G401 (cell line): ENCODE measurements at places on chromosomes 11 and 22.

GRCh38 chr11:15175831-15176230, 61.1 kb downstream of the INSC start:
- DNase-seq: no peak

DNA sequence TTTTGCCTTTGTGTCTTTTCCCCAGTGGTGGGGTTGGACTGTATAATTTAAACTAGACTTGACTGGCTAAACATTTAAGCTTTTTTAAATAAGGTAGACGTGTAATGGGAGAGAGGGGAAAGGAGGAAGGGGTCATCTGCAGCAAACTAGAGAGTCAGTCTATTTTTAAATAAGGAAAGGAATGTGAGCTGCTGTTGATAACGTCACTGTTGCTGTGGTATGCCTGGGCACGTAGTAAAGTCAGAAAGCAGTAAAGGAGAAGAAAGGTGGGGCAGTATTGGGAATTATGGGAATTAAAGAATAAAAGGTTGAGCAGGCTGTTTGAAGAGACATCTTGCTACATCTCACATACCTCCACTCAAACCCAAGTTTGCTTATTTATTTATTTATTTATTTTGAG, 80.4 kb upstream of the FSHB start:
- no peak for DNase-seq

- no peak for DNase-seq
Measured at GRCh38 chr11:62012832-62013461, 45.5 kb upstream of the FTH1 start.

- DNase-seq: peak; percentile 87
Measured at GRCh38 chr22:50209893-50210292, 9.1 kb downstream of the SELENOO start.

- DNase-seq: no peak
Measured at GRCh38 chr22:46043339-46043738, 66.4 kb upstream of the WNT7B start.

GRCh38 chr22:42805998-42806830, 50.9 kb downstream of the ARFGAP3 start:
- no peak for DNase-seq

DNA sequence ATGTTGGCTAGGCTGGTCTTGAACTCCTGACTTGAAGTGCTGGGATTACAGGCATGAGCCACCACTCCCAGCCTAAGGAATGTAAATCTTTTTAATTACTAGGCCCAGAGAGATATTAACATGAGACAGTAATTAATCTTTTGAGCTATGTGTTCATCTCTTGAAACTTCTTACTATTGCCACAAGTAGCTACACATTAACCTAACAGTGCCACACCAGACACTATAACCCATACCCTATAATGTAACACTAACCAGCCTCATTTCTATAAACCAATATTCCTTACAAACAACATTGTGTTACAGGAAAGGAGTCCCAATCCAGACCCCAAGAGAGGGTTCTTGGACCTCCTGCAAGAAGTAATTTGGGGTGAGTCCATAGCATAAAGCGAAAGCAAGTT, 8.0 kb upstream of the COX8A start:
- no peak for DNase-seq

- no peak for DNase-seq
Measured at GRCh38 chr11:30255637-30256036, 24.8 kb downstream of the FSHB start.

DNA sequence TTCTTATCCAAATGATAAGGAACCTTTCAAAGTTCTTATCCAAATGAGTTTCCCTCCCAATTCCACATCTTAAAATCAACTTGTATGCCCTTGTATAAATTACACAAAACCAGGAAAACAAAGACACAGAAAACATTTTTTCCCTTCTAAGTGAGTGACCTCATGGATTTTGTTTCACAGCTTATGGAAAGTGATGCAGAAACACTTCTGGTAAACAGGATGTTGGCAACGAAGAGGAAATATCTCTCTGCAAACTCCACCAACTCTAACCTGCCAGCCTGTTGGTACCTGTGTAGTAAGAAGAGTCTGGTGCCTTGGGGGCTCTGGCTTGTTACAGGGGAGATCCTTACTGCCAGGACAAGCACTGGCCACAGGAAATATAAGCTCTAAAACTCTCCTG, 57.0 kb downstream of the CELSR1 start:
- DNase-seq: no peak

GRCh38 chr11:66219846-66220565, 48.4 kb upstream of the RAB1B start:
- no peak for DNase-seq

- DNase-seq: no peak
Measured at GRCh38 chr22:19514831-19515565, 9.2 kb downstream of the CLDN5 start.

DNA sequence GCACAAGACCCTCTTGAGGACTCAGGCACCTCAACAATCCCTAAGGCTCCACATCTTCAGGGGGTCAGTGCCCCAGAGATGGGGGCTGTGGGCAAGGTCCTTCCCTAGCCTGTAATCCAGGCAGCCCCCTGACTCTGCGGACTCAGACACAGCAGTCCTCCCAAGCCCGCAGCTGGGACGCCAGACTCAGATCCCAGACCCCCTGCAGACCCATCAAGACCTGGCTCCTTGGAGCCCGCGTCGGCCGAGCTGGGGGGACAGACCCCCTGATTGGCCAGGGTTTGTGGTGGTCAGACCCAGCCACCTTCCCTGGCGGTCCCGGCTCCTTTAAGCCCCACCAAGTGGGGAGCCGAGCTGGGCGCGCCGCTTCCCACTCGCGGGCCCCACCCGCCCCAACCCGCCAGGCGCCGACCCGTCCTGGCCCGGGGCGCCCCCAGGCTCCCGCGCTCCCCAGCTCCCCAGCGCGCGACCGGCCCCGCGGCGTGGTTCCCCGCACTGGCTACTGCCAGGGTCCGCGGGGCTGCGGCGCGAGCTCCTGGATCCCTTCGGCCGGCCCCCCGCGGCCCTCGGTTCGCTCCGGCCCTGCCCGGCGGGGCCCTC, 458 bp downstream of the OSBPL5 start:
- DNase-seq: no peak

GRCh38 chr11:115996125-115996807, 492.1 kb upstream of the CADM1 start:
- DNase-seq: no peak

DNA sequence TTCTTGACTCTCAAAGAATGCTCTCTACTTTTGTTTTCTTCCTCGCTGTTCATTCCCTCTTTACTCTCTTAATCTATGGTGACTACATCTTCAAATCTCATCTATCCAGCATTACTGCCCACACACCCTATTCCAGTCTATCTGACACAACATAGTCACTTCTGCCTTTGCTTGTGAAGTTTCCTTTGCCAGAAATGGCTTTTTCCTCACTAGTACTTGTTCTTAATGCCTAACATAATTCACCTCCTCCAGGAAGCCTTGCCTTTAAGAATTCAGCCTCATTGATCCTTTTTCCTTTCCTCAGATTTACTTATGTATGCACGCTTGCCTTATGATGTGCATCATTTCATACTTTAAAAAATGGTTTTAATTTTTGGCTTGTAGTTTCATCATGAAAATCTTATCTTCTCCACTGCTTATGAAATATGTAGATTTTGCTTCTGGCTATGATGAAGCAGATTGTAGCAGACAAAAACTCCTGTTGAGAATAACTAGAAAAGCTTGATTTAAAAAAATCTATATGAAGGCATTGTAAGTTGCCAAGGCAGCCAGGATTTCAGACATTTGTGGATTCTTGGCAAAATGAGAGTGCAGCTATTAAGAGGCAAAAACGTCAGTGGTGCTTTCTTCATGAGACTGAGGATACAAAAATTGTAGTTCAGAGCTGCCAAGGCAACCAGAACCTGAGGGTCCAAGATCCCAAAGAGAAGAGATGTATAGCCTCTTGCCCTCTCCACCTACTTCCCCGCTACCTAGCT, 31.8 kb downstream of the RNF169 start:
- no peak for DNase-seq

- peak; percentile 23 for DNase-seq
Measured at GRCh38 chr22:47059701-47060161, 297.3 kb downstream of the TBC1D22A start.

DNA sequence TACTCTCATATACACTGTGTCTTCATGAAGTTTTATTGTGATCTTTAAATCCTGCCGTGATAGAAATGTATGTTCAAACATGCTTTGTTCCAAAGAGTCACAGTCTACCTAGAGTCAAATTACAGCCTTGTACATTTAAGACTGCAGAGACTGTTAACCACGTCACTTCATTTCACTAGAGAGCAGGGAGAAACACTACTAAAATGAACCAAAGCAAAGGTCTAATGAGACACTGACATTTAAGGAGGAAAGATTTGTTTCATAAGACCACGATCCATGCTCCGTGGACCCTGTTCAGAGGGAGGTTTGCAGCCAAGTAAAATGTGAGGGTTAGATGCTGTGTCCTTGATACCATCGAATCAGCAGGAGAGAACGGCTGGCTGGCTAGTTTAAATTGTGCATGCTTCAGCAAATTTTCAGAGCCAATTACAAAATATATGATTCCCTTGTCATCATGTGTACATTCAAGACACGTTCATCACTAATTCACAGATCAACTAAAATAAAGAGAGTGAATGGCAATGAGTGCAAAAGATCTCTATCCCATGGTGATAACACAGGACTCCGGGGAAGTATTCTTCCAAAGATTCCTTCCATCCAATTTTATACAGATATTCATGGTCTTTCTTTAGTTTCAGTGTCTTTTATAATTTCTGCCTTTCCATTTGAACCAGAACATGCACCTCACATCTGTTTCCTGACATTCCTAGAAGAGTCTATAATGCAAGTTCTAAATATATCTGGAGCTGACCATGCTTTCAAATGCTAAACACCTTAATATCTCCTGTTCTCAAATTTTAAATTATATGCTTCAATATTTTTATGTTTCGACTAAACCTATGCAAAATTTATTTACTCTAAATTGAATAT, 960.9 kb upstream of the FAT3 start:
- DNase-seq: no peak

GRCh38 chr11:75326439-75326810, 25.0 kb downstream of the ARRB1 start:
- no peak for DNase-seq

DNA sequence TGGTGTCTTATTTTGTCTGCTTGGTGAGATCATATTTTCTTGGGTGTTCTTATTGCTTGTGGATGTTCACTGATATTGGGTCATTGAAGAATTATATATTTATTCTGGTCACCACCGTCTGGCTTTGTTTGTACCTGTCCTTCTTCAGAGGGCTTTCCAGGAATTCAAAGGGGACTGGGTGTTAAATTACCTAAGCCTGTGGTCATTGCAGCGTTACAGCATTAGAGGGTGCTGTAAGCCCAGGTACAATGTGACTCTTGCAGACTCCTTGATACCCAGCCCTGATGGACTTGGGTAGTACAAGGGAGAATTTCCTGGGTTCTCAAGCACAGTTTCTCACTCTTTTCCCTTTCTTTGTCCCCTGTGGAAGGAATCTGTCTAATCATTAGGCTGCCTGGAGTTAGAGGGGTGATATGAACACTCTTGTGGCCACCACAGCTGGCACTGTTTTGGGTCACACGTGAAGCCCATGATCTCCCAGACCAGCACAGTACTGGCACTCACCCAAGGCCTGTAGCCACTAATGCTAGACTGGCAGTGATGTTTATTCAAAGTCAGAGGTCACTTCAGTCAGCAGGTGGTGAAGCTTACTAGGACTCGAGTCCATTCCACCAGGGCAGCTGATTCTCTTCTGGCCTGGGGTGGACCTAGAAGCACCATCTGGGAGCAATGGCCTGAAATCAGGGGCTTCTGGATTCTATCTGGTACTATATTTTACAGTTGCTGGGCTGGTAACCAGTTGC, 56.1 kb upstream of the NARS2 start:
- DNase-seq: no peak

DNA sequence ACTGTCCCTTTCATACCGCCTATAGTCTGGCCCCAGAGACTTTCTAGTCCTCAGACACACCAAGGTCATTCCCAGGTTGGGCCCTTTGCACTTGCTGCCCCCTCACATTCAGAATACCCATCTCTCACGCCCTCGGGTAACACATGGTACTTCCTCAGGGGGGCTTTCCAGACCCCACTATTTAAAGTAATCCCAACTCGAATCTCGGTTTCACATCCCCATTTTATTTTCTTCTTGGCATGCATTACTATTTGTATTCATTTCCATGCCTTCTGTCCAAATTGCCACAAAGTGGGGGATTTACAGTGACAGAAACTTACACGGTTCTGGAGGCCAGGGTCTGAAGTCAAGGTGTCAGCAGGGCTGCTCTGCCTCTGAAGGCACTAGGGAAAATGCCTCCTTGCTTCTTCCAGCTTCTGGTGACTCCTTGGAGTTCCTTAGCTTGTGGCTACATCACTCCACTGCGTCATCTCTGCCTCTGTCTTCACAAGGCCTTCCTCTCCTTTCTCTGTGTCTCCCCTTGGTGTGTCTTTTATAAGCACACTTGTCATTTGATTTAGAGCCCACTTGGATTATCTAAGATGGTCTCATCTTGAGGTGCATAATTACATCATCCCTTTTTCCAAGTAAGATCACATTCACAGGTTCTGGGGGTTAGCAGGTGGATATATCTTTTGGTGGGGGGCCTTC, 15.1 kb downstream of the RCN1 start:
- DNase-seq: no peak

DNA sequence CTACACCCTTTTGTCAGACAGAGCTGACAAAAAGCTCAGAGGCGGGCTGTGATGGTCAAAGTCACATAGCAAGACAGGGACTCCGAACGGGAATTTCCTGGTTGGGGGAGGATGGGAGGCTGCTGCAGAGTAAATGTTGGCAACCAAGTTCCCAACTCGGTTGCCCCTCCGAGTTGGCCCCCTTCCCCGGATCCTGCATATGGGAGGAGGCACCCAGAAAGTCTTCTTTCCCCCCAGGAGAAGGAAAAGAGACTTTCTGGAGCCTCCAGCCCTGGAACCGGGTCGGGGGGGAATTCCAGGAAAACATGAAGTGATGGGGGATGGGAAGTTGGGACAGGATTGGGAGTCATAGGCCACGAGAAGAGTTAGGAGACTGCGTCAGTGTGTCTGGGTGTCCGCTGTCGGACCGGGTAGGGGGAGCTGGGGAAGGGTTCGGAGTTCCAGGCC, 614 bp downstream of the SELENOM start:
- peak; percentile 38 for DNase-seq

DNA sequence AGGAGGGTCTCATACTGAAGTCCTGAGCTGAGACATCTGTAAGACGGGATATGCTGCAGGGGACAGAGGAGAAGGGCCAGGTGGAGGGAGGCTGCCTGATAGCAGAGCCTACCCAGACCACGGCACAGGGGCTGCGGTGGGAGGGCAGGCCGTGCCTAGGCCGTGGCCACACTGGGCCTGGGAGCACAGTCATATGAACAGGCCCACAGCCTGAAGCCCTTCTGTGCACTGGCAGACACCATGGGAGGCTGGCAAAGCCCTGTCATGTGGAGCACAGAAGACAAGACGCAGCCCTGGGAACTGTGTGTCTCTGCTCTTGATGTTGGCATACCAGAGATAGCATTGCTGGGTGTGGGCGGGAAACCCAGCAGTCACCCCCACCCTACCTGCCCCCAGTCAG, 3.3 kb downstream of the SPATA19 start:
- no peak for DNase-seq

- peak; percentile 90 for DNase-seq
Measured at GRCh38 chr11:31641477-31642062, 132.0 kb downstream of the ELP4 start.

- DNase-seq: no peak
Measured at GRCh38 chr11:63603180-63603518, 11.1 kb downstream of the PLAAT3 start.

- no peak for DNase-seq
Measured at GRCh38 chr11:70744396-70745185, 346.3 kb downstream of the CTTN start.
